Left renal cortex interstitium (tissue), 4 donors: ENCODE measurements at places on chromosomes 13 and 19. TPM values are rescaled to one million over a fixed set of nuclear protein-coding genes. Genes with fewer than 3 reads are reported as not detected.

Gene LGI4
- 4.0 TPM for polyA plus RNA-seq

Gene TUBA3C
- polyA plus RNA-seq: not detected

Gene CATSPERD
- polyA plus RNA-seq: not detected

Gene TYROBP
- polyA plus RNA-seq: 13.5 TPM

Gene MAST1
- 0.92 TPM for polyA plus RNA-seq

Gene TNNI3
- 3.3 TPM for polyA plus RNA-seq

Gene CYP4F3
- 0.71 TPM for polyA plus RNA-seq

Gene LYPD3
- 3.4 TPM for polyA plus RNA-seq

Gene PCDH9
- polyA plus RNA-seq: 16.1 TPM

Gene DMPK
- polyA plus RNA-seq: 33.4 TPM

Gene IFNL3
- polyA plus RNA-seq: not detected

Gene NTF4
- 4.4 TPM for polyA plus RNA-seq

Gene ZNF486
- 24.0 TPM for polyA plus RNA-seq

Gene SLC1A6
- polyA plus RNA-seq: 0.34 TPM

Gene MBD3L2
- not detected for polyA plus RNA-seq

Gene PRR20A
- not detected for polyA plus RNA-seq

Gene ZFP30
- polyA plus RNA-seq: 21.8 TPM

Gene ZNF599
- 17.5 TPM for polyA plus RNA-seq

Gene LGALS7B
- polyA plus RNA-seq: 1.4 TPM

Gene ADGRL1
- polyA plus RNA-seq: 48.7 TPM

Gene ZNF223
- polyA plus RNA-seq: 9.7 TPM

Gene ZNF844
- polyA plus RNA-seq: 25.2 TPM

Gene TICAM1
- polyA plus RNA-seq: 5.2 TPM

Gene WDR88
- polyA plus RNA-seq: 1.2 TPM

Gene VMAC
- 5.0 TPM for polyA plus RNA-seq

Gene ZNF30
- polyA plus RNA-seq: 5.6 TPM

Gene ZNF829
- polyA plus RNA-seq: 6.6 TPM

Gene SYCN
- polyA plus RNA-seq: not detected

Gene BABAM1
- polyA plus RNA-seq: 118 TPM

Gene CEACAM19
- 9.1 TPM for polyA plus RNA-seq

Gene CDK8
- 22.6 TPM for polyA plus RNA-seq

Gene POSTN
- 279 TPM for polyA plus RNA-seq

Gene TNFSF11
- polyA plus RNA-seq: 0.22 TPM

Gene PSG11
- not detected for polyA plus RNA-seq

Gene FAM216B
- 0.05 TPM for polyA plus RNA-seq

Gene KLK4
- not detected for polyA plus RNA-seq

Gene OVOL3
- not detected for polyA plus RNA-seq

Gene MRPL57
- 21.7 TPM for polyA plus RNA-seq
